Midbrain (tissue), 1 donor: ENCODE measurements at places on chromosomes 3 and 15.
A peak's percentile ranks its signal among the peaks of the same experiment; 100 is the strongest.

GRCh38 chr3:138862924-138863775 lies 28.4 kb upstream of the PIK3CB start:
- no peak for DNase-seq

GRCh38 chr3:196120291-196120951 lies 38.5 kb upstream of the TFRC start:
- DNase-seq: no peak

DNA sequence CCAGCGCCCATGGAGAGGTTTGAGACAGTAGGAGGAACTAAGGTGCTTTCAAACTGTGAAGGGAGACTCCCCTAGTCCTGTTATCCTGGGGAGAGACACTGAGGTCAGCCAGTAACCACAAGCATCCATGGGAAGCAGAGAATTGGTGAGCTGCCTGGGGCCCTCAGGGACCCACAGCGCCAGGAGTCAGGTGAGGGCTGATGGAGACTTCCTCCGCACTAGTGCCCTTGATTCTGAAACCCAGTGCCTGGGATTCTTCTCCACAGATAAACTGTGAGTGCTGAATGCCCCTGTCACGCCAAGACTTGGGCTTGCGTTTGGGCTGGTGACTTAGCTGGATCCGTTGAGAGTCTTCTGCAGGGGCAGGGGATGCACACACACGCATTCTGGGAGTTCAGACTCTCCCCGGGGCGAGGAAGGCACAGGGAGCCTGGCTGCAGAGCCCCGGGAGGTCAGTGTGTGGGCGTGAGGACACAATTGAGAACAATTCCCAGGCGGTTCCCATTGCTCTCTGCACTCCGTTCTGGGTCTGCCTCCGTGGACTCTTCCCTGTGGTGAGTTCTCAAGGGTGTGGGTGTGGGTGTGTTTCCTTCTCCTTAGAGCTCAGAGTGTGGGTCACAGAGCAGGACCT lies 37.9 kb upstream of the SLCO2A1 start:
- no peak for DNase-seq

- DNase-seq: peak; percentile 35
Measured at GRCh38 chr15:79091204-79091867, 756 bp upstream of the RASGRF1 start.

DNA sequence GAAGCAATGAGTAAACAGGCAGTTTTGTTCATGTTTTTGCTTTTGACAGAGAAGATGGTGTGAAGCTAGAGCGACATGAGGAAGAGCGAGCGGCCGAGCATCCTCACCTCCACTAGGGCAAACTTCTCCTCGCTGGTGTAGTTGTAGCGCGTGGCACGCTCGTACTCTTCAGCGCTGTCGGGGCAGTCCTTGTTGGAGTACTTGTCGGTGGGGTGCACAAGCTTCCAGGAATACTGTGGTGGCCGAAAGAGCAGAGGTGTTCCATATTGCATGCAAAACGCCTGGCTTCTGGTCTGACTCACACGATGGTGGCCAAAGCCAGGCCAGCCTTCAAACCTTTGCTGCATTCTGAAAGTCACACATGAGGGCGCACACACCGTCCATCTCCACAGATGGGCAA lies 54.3 kb downstream of the CYFIP1 start:
- no peak for DNase-seq

GRCh38 chr15:91278951-91279350 lies 178.9 kb downstream of the SV2B start:
- no peak for DNase-seq

DNA sequence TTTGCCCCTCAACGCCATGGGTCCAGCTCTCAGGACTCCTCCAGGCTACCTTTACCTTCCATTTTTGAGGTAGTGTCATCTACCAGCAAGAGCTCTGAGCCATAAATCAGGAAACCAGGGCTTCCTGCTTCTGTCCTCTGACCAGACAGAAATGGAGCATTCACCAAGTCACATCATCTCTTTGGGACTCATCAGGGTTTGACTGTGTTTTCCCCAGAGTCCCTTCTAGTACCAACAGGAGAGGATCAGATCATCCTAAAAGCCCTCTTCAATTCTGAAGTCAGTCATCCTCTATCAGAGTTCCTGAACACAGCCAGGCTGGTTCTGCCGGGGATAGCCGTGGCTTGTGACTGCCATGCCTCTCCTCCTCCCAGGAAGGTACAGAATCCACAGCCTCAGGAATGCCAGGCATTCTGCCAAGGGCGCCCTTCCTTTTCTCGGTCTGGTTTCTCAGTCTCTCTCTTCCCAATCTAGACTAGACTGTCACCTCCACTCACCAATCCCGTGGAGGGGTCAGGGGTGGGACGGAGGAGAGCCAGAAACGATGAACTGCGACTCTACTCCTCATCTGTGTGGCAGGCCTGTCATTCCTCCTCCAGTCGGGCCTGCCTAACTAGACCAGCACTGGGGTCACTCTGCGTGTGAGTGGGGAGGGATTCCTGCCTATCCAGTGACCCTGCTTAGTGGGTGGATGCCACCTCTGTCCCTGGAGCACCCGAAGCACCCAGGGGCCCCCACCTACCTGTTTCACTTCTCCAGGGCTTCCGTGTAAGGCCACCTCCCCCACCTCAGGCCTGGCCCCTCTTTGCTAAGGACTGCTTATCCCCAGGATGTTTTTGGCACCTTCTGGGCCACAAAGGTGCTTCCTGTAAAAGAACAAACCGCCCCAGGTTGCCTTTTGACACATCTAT lies 30.9 kb downstream of the CCNL1 start:
- no peak for DNase-seq

- DNase-seq: no peak
Measured at GRCh38 chr3:32725721-32726120, 40.7 kb downstream of the CNOT10 start.

GRCh38 chr3:71543371-71544016 lies 40.0 kb downstream of the FOXP1 start:
- no peak for DNase-seq

DNA sequence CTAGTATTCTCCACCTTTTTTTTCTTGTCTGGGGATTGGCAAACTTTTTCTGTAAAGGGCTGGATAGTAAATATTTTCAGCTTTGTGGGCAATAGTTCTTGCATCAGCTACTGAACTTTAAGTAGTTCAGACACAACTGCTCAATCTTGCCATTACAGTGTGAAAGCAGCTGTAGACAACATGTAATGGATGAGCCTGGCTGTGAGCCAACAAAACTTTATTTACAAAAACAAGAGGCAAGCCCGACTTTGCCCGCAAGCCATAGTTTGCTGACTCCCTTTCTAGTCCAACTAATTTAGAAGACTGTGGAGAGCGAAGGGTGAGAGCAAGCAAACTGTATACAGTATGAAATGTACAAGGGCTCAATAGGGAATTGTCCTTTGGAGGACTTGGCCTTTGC lies 6.2 kb downstream of the FRMD4B start:
- no peak for DNase-seq

- DNase-seq: no peak
Measured at GRCh38 chr3:37162501-37163245, 11.7 kb downstream of the LRRFIP2 start.

GRCh38 chr15:81398910-81399551 lies 25.0 kb upstream of the TMC3 start:
- no peak for DNase-seq

- no peak for DNase-seq
Measured at GRCh38 chr3:195916991-195917390, 8.6 kb upstream of the TNK2 start.

- DNase-seq: no peak
Measured at GRCh38 chr15:101463270-101463669, 26.2 kb downstream of the PCSK6 start.

DNA sequence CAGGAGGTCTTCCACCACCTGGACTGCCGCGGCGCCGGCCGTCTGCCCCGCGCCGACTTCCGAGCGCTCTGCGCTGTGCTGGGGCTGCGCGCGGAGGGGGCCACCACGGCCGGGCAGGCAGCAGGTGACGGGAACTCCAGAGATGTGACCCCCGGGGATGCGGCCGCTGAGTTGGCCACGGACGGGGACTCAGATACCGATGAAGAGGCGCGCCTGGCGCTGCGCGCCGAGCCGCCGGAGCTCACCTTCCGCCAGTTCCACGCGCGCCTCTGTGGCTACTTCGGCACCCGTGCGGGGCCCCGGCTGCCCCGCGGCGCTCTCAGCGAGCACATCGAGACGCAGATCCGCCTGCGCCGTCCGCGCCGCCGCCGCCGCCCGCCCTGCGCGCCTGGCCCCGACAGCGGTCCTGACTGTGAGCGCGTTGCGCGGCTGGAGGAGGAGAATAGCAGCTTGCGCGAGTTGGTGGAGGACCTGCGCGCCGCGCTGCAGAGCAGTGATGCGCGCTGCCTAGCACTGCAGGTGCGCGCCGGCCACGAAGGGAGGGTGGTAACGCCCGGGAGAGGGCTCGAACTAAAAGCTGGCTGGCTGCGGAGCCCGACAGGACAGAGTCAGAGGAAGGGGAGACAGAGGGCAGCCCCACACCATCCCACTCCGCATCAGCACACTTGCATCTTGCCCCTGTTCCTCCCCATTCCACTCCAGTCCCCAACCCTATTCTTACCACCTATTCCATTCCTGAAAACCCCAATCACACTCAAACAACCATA lies 885 bp downstream of the EFCC1 start:
- no peak for DNase-seq

- DNase-seq: no peak
Measured at GRCh38 chr3:110526777-110527727, 544.6 kb upstream of the NECTIN3 start.

DNA sequence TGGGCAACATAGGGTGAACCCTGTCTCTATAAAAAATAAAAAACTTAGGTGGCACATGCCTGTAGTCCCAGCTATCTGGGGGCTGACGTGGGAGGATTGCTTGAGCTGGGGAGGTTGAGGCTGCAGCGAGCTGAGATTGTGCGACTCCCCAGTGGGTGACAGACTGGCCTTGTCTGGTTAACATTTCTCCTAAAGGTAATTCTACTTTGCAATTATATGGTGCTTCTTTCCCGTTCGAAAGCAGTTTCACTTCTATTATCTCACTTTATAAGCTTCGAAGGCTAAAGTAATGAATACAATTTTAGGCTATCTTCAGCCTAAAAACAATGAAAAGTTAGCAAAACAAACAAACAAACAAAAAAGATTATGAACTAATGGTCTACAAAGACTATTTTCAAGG lies 35.3 kb downstream of the COMMD2 start:
- no peak for DNase-seq

- DNase-seq: no peak
Measured at GRCh38 chr3:108329947-108330346, 33.6 kb downstream of the HHLA2 start.

DNA sequence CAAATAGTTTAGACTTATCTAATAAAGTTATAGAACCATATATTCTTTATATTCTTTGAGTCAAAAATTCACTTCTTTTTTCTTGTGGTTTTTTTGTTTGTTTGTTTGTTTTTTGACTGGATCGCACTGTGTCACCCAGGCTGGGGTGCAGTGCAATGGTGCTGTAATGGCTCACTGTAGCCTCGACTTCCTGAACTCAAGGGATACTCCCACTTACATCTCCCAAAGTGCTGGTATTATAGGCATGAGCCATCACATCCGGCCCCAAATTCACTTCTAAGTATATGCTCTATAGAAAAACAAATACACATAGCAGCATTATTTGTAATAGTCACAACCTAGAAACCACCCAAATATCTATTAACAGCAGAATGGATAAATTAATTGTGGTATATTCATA lies 13.7 kb upstream of the SLTM start:
- no peak for DNase-seq

- DNase-seq: peak; percentile 82
Measured at GRCh38 chr3:66483409-66483906, 17.4 kb downstream of the LRIG1 start.

DNA sequence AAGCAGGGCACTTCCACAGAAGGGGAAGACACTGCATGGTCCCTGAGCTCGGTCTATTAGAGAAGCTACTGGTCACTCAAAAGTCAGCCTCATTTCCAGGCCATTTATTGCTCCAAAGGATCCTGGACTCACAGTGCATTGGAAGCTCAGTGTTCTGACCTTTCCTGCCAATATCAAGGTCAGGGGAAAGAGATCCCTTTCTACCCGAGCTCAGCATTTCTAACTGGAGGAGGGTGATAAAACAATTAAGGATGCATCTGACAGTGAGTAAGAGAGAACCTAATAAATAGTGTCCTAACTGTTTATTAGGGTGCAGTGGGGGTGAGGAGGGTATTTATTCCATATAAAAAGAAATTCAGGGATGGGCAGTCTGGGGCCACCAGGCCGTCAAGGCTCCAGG lies 26.8 kb upstream of the INSYN1 start:
- no peak for DNase-seq

GRCh38 chr15:94366781-94367180 lies 135.4 kb downstream of the MCTP2 start:
- DNase-seq: no peak

DNA sequence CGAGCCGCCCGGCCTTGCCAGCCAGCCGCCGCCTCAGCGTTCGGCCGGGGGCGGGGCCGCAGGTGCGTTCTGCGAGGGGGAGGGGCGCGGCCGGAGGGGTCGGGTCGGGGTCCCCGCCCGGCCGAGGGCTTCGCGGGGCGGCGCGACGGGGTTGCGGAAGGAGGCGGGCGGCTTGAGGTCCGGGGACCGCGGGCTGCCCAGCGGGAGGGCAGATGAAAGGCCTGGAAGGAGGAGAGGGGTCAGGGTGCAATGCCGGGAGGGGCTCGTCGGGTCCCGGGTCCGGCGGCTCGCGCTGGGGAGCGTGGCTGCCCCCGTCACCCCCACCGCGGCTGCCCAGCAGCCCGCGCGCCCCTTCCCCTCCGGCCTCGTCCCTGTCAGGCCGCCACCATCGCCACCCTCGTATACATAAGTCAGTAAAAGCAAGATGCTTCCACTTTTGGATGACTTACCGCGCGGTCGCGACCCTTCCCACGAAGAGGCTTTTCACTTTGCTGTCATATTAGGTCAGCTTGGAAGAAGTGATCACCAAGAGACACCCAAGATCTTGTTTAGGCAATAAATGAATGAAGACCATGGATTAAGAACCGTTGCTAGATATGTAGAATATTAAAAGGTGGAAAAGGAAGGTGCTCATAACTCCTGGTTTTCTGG lies 620 bp upstream of the ANP32A start:
- DNase-seq: no peak

- DNase-seq: no peak
Measured at GRCh38 chr15:90519688-90520087, 10.0 kb upstream of the CRTC3 start.

- DNase-seq: no peak
Measured at GRCh38 chr3:10389339-10389738, 68.4 kb upstream of the SEC13 start.

DNA sequence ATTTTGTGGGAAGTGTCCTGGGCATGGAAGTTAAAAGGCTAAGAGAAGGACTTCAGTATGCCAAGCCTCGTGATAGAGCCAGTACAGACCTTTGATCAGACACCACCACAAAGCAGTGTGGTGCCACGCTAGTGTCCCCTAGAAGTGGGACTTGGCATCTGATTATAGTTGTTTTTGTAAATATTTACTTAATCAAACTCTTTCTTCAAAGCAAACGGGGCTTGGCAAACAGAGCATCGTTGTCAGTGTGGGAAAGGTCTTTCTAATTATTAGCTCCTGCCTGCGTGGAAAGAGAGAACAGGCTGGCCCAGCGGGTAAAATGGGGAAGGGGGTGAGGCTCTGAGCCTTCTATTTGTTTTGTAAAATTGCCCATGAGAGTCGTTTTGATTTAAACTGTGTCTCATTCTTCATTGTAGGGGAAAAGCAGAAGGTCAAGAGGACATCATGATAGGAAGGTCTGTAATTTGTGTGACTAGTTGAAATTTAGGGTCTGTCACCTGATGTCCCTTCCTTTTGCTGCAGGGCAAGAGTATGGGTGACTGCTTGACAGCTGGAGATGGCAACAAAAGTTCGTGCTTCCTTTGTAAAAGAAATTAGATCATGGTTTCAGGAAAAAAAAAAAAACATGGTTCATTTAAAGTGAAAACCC lies 105.0 kb downstream of the IQCH start:
- DNase-seq: no peak

GRCh38 chr15:100891307-100892012 lies 11.8 kb downstream of the ALDH1A3 start:
- DNase-seq: peak; percentile 32

- DNase-seq: no peak
Measured at GRCh38 chr3:50445919-50446318, 57.5 kb downstream of the CACNA2D2 start.
